Activated T-cell treated with anti-CD3 and anti-CD28 coated beads for 24 hours (primary cell): ENCODE measurements at places on chromosomes 7 and 10.

DNA sequence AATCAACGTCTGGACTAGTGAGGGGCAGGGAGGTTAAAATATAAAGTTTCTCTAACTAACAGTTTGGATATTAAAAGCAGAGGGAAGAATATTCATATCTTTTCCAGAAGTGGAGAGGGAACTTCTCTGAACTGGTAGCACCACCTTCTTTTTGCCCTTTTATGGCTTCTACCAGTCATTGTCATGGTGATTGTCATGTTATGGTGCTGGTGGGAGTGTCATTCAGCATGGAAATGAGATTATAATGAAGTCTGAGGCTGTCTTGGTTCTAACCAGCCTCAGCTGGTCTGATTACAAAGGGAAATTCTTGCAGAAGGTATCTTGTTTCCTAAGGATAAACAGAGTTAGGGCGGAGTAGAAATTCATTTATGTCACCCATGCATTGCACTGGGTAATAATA is 523.8 kb downstream of the ZWINT start:
- DNase-seq = no peak

- no peak for DNase-seq
Observed at GRCh38 chr10:110619514-110620397, 24.4 kb upstream of the RBM20 start.

DNA sequence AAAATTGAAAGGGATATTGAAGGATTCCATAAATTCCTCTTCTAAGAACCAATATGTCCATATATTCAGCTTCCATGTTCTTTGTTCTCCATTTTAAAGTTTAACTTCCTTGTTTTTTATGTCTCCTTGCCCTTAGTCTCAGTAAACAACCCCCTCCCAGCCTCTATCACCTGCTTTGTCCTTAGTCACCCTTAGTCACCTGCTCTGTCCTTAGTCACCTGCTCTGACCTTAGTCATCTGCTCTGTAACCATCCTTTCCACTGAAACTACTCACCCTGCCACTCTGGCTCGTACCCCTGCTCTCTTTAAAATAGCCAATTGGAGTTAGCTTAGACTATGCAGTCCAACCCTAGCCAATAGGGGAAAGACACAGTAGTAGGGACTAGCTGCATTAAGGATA is 136.2 kb upstream of the TMEM106B start:
- DNase-seq = no peak

DNA sequence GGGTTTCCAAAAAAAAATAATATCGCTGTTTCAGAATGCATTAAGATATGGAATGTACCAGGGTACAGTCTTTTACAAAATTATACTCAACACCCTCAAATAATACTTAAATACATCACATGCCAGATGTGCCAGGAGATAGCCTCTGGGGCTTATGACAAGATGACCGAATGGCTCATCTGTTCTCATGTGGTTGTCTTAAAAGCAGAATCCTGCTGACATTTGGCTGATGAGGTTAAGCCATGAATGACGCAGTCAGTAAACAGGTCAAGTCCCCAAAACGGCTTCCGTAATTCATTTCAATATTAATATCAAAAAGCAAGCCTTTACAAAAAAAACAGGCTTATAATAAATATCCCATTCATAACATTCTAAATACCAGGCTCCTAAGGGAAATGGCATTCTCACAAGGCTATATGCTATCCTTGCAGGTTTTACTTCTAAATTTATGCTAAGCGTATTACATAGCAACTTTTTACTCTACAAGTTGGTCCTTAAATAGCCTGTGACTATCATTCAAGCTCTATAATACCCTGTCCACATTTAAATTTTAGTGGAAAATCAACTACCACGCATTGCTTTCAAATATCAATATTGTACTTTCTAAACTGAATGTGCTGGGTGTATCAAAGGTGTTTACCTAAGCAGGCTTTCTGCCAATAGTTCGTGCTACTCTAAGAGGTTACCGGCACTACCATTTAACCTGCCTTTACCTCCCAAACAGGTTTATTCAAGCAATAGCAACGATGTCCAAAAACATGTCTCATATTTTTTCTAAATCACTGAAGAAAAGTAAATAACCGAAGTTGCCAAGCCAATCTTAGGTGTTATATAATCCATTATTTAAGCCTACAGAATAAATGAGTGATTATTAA is 15.6 kb downstream of the SMURF1 start:
- DNase-seq = no peak

- no peak for DNase-seq
Observed at GRCh38 chr7:151769188-151769821, 107.6 kb downstream of the PRKAG2 start.

DNA sequence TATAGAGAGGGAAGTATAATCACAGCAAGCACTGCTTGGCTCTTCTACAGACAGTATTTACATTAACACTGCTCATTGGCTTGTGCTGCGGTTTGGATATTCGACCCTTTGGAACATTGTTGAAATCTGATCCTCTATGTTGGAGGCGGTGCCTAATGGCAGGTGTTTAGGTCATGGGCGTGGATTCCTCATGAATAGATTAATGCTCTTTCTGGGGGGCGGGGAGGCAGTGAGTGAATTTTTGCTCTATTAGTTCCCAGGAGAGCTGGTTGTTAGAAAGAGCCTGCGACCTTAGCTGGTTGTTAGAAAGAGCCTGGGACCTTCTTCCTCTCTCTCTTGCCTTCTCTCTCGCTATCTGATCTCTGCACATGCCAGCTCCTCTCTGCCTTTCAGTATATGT is 77.3 kb upstream of the SVIL start:
- no peak for DNase-seq

DNA sequence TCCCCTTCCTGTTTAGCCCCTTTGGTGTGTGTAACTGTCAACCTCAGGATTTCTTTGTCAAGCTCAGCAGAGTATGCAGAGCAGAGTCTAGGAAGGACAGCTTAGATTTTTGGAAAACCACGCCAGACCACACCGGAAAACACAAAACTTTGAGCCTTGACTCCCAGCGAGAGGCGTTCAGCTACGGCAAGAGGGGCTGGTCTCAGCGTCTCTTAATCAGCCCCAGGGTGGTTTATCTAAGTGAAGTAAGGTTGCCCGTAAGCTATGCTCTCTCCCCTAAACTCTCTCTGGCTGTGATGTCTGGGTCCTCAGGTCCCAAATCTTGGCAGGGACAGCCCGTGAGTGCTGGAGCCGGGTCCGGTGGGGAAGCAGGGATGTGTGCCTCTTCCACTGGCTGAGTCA is 230.9 kb downstream of the KLF6 start:
- no peak for DNase-seq

- no peak for DNase-seq
Observed at GRCh38 chr7:34844406-34844805, 186.4 kb downstream of the NPSR1 start.

- DNase-seq = no peak
Observed at GRCh38 chr7:156655251-156655650, 14.7 kb downstream of the RNF32 start.

DNA sequence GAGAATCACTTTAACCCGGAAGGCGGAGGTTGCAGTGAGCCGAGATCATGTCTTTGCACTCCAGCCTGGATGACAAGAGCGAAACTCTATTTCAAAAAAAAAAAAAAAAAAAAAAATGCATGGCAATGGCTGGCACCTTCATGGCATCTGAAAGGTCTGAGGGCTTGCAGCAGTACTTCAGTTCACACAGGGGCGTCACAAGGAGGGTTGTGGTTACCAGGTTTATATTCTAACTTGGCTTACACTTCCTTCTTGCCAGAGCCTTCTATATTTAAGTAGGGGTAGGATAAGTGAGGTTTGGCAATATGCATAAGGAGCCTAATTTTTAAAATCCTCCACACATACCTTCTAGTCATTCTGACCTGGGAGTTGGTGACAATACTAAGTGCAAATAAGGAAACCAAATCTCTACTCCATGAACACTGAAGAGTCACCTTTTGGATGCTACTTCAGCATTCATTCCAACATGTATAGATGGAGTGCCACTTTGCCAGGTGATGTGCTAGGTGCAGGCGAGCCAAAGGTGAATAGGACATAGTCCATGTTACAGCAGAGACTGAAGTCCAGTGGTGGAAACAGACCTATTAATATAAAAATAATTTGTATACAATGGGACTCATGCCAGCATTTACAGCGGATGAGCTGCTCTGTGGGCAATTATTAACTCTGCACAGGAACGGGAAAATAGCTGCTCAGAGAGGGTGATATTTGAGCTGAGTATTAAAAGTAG is 57.8 kb upstream of the PDCD4 start:
- DNase-seq = no peak

- DNase-seq = no peak
Observed at GRCh38 chr10:132946-133898, 2.0 kb upstream of the ZMYND11 start.

DNA sequence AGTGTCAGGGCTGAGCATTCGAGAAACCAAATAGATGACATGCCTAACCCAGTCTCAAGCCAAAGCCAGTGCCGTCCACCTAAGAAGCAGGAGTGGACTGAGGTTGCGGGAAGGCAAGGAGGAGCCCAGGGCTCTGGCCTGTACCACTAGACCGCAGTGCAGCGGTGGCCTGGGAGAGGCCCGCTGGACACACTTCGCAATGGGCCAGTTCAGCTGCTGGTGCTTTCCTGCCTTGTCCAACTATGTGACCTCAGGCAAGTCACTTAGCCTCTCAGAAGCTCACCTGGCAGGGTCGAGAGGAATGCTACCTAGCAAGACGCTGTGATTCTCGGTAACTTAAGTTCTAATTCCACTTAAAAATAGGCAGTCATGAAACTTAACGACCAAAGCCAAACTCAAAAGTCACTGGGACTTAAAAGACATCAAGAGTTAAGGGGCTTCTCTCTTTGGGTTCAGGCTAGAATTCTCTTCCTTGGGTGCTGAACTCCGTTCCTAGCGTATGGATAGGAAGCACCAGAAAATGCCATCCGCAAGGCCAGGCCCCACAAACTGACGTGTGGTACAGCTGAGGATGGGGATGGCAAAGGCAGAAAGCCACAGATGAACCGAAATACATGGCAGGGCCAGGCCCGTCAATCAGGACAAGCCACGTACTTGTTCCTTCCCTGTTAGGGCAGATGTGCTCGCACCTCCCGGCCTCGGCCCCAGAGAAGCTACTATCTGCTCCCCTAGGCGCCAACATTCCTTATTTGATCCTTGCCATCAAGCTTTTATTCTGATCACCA is 34.2 kb downstream of the CTBP2 start:
- no peak for DNase-seq

DNA sequence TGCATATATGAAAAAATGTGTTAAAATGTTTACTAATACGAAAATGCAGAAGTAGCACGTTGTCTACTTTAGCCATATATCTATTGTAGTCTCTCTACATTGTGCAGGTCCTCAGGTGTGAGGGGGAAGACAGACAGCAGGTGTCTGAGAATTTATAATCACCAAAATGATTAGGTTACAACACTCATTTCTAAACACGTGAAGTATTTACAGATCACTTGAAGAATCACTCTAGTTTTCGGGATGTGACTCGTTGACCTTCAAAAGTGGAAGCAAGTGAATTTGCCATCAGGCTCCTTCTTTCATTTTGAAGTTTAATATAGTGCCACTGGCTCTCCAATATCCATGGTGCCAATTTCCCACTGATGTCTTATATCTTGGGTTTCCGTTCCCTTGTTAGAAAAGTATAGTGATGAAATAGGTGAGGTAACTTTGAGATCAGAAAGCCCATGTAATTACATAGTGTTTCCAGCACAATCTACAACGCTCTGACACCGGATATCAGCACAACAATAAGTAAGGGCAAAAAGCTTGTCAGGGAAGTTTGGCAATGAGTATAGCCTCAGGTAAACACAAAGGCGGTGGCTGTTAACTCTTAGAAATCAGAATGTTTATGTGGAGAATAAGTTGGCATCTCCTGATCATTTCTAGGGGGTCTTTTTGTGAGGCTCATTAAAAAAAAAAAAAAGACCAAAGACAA is 57.5 kb upstream of the SP4 start:
- DNase-seq = no peak

DNA sequence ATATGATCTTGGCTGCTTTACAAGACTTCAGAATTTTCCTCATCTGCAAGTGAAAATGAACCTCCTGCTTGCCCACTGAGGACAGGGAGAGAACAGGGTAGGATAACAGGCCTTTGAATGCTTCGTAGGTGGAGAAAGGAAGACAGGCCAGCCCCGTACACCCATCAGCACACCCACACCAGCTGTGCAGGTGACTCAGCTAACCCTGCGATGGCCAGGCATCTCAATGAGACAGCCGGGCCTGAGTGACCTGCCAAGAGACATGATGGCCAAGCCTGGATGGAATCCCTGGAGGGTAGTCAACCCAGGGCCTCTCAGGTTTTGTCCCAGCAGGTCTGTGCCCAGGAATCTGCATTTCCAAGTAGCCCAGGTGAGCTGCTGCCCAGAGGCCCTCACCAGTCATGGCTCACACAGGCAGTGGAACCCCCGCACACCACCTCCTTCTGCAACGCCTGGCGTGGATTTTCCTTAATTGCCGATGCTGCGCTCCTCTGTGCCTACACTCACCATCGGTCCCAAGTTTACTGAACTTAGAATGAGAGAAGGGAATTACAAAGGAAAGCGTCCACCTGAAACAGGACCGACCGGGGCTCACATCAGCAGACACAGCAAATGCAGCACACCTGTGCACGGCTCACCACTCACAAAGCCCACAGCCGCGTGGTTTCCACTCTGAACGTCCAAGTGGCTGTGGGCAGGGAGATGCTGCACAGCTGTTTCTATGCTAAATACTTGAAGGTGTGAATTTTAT is 163.7 kb downstream of the DIP2C start:
- DNase-seq = no peak

DNA sequence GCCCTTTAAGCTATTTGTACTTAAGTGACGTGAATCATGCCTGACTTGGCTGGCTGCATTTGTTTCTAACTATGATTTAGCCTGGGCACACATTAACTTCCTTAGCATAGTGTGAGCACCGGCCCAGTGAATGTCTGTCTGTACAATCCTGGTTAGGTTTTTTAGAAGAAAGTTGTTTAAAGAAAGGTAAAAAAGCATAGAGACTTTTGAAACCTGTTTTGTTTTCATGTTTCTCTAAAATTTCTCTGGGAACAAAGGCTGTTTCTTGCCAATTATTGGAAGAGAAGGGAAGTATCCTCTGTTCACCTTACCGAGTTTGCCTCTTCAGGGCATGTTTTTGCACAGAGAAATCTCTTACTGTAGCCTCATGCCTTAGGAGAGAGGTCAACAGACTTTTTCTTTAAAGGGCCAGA is 42.9 kb upstream of the MET start:
- DNase-seq = no peak

GRCh38 chr10:21522631-21523406 is 2.7 kb downstream of the SKIDA1 start:
- no peak for DNase-seq

DNA sequence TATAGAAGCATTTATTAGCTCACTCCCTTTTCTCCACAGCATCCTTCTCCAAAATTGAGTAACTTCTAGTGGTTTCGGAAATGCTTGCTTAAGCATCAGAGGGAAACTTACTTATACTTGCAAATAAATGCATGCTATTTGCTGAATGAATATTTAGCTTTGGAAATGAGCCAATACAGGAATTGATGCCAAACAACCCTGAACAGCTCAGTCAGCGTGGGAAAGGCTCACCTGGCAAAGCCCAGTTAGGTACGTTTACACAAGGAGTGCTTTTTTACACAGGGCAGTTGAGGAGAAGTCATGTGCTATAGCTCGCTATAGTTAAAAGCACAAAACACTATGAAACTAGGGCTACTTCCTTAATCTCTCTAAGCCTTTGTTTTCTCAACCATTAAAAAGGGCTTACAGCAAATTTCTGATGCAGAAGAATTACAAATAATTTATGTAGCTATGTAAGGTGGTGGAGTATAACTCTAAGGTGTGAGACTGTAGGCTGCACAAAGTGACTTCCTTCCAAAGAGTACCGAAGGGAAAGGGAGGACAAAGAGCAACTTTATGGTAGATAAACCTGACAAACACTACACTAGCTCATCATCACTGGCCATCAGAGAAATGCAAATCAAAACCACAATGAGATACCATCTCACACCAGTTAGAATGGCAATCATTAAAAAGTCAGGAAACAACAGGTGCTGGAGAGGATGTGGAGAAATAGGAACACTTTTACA is 498.2 kb downstream of the PHTF2 start:
- DNase-seq = no peak
